Endothelial cell (in vitro differentiated cells): ENCODE measurements at places on chromosomes 16 and 17.

- no peak overlapping the region for H3K4me3 ChIP-seq
- H3K27me3 ChIP-seq: no peaks in the 10 kb centered on the region
- H3K36me3 ChIP-seq: no peaks in the 10 kb centered on the region
- H3K4me1 ChIP-seq: no peaks in the 10 kb centered on the region
- peak; percentile 52 for DNase-seq
Measured at GRCh38 chr16:46947900-46948547, 25.4 kb downstream of the DNAJA2 start.

GRCh38 chr17:69500911-69501429, 86.5 kb downstream of the MAP2K6 start:
- H3K4me1 ChIP-seq: peaks cover 54% of the 10 kb centered on the region
- peaks cover 4% of the 10 kb centered on the region for H3K36me3 ChIP-seq
- no peak for DNase-seq
- no peaks in the 10 kb centered on the region for H3K27me3 ChIP-seq

DNA sequence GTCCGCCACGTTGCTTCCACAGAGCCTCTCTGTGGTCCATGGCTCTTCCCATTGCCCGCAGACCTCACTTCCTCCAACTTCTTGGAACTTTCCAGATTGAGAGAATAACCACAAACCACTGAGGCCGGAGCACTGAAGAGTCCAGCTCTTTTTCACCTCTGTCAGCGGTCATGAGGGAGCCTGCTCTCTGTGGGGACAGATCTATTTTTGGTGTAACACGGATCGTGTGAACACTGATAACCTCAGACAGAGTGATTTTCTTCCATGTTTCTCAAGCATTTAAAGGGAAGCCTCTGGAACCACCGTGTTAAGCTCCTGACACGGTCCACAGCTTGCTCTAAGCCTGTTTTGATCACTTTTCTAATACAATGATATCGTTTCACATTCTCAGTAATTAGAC, 49.7 kb downstream of the NTN1 start:
- H3K4me3 ChIP-seq: no peak overlapping the region
- H3K4me1 ChIP-seq: no peaks in the 10 kb centered on the region
- H3K27me3 ChIP-seq: peaks cover 2% of the 10 kb centered on the region

DNA sequence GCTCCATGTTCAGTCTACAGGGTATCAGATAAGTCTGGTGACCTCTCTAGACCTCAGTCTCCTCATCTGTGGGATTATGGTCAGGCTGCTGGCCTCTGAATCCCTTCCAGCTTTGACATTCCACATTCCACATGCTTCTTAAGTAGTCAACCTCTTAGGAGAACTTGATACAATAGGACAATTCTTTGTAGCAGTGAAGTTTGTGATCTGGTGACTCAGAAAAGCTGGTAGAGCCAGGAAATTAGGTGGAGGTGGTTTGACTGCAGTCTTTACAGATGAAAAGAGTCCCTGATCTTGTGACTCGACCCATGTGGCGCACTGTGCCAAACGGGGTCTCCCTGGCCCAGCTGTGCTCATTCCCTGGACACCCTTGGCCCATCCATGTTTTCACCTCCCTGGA, 147.8 kb downstream of the NTN1 start:
- no peak overlapping the region for H3K4me3 ChIP-seq
- no peaks in the 10 kb centered on the region for H3K36me3 ChIP-seq
- no peak for DNase-seq
- H3K27me3 ChIP-seq: peaks cover 3% of the 10 kb centered on the region

- peak overlapping the region; percentile 97 for H3K27ac ChIP-seq
- H3K4me3 ChIP-seq: no peak overlapping the region
- no peak for DNase-seq
- H3K4me1 ChIP-seq: peaks cover 25% of the 10 kb centered on the region
- no peaks in the 10 kb centered on the region for H3K36me3 ChIP-seq
- H3K27me3 ChIP-seq: no peaks in the 10 kb centered on the region
Measured at GRCh38 chr17:44794851-44795413, 35.2 kb downstream of the GJC1 start.
